NCI-H187 (cell line): ENCODE measurements at places on chromosomes 12 and 14.

DNA sequence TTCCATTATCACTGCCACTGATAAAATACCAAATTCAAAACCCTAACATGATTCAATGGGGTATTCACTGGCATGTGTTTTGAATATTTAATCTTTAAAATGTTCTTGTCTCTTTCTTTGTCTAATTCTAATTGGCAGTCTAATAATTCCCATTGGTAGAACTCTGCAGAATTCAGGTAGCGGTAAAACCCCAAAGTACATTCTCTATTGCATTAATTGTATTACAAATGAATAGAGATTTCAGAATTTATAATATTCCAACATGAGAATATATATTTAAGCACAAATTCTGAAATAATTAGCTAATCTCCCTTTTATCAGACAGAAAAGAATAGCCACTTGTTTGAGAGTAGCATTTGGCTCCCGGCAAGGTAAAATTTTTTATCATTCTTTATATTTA, at the start of gene OR4N5:
Gene OR4N5 (plus strand): TSS at position 301 of the 400 bp plus-strand sequence. CDS start 4,916 bp downstream, outside the sequence.
- no peak for DNase-seq

DNA sequence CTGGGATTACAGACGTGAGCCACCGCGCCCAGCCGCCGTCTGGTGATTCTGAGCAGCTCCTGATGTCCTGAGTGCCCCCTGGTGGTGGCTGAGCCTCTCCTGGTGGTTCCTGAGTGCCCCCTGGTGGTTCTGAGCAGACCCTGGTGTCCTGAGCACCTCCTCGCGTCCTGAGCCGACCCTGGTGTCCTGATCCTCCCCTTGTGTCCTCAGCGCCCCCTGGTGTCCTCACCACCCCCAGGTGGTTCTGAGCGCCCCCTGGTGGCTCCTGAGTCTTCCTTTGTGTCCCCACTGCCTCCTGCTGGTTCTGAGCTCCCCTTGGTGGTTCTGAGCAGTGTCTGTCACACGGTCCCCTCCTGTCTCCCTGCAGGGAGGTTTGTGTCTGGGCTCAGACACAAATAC, 1304.9 kb downstream of the TMEM121 start:
- no peak for DNase-seq

- peak; percentile 31 for DNase-seq
Measured at GRCh38 chr12:54300732-54301427, at the start of gene NFE2. Gene NFE2, minus strand, starts transcription at chr12:54301015. Its CDS starts 5,767 bp downstream, at chr12:54295248.

DNA sequence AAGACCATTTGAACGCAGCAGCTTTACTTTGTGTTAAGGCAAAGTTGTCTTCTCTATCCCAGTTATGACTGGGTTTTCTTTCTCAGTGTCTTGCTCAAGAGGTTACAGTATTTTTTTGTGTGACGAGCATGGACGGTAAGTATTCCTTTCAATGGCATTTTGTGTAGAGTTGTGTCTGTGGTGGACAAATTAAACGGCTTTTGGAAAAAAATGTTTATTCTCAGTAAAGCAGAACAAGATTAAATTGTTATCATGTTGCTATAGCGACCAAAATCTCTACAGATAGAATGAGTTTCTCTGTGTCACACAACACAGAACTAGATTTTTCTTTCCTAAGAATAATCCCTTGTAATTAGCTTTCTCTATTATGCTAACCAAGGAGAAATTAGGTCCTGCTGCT, 417.1 kb downstream of the AEBP2 start:
- DNase-seq = no peak

DNA sequence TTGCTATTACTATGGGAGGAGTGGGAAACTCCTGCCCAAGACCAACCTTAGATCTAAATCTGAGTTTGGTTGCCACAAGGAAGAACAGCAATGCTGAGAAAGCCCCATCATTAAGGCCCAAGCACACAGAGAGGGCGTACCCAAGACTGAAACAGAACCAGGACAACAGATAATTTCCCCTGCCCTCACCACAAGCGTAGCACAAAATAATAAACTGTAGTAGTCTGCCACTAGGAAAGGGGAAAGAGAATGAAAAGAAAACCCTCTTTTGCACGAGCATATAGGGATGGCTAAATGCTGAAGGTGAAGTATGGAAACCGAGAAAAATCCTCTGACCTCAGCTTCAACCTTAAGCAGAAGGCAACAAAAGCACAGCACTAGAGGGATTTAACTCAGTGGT, 76.5 kb upstream of the DHRS4 start:
- DNase-seq = no peak

- DNase-seq = no peak
Measured at GRCh38 chr12:18899162-18899561, 161.2 kb downstream of the CAPZA3 start.

GRCh38 chr12:115172521-115172920, 488.5 kb upstream of the TBX3 start:
- DNase-seq = no peak

DNA sequence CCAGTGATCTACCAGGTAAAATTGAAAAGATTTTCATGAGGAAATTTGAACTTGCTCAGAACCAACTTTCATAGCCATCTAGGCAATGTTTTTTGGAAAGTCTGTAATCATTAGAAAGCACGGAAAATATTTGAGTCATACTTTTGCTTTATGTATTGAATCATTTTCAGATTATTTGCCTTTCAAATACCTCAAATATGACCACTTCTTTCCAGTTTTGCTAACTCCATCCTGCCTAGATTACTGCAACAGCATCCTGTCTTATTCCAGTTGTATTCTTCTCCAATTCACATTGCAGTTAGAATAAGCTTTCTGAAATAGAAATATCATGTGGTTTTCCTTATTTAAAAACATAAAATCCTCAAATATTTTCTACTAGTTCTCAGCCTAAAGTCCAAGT, 239.8 kb upstream of the FAR2 start:
- no peak for DNase-seq

DNA sequence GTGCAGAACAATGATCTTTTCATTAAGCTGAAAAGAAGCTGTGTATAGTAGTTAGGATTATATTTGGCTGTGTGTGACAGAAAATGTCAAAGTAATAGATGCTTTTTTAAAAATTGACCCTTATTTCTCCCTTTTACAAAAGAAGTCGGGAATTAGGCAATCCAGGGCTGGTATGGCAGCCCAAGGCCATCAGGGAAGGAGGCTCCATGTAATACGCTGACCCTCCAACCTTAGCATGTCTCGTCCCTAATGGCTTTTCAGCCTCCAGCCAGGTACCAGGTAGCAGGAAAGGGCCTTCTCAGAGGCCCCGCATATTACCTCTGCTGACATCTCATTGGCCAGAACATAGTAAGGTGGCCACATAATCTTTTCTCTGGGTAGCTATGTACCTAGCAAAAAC, 79.7 kb downstream of the VCPKMT start:
- DNase-seq = no peak

GRCh38 chr12:100138803-100139098, 3.9 kb downstream of the BLTP3B start:
- DNase-seq = no peak

DNA sequence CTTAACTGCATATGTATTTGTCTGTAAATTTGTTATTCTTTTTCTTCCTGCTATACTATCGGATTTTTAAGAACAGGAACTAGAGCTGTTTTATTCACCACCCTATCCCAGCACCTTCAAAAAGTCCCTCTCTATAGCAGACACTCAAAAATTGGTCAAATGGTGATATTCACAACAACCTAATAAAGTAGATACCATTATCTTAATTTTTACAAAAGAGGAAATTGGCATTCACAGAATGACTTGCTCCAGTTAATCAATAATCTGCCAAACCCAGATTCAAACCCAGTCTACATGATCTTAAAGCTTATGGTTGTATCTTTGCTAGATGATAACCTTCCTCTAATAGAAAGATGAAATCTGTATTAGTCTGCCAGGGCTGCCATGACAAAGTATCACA, 426.6 kb downstream of the EGLN3 start:
- no peak for DNase-seq

GRCh38 chr12:95836630-95837239, 22.0 kb upstream of the SNRPF start:
- no peak for DNase-seq

DNA sequence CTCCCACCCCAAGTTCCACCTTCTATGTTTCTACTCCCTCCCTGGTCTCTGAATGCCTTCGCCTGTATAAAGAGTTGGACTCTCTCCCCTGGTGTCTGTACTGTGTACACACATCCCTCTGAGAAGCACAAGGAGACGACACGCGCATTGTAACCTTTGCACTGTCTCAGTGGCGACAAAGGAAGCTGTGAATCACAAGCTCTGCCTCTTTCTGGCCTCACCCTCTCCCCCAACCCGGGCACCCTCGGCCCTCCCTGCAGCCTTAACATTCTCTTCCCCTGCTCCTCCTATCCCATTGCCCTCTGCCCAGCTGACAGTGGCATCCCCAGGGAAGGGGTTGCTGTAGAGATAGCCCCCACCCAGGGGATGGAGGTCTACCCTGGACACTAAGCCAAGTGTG, 2.5 kb upstream of the SMARCD1 start:
- no peak for DNase-seq

GRCh38 chr14:31405106-31405505, 15.2 kb downstream of the HEATR5A start:
- no peak for DNase-seq

GRCh38 chr12:18101043-18101442, 11.1 kb upstream of the RERGL start:
- no peak for DNase-seq

DNA sequence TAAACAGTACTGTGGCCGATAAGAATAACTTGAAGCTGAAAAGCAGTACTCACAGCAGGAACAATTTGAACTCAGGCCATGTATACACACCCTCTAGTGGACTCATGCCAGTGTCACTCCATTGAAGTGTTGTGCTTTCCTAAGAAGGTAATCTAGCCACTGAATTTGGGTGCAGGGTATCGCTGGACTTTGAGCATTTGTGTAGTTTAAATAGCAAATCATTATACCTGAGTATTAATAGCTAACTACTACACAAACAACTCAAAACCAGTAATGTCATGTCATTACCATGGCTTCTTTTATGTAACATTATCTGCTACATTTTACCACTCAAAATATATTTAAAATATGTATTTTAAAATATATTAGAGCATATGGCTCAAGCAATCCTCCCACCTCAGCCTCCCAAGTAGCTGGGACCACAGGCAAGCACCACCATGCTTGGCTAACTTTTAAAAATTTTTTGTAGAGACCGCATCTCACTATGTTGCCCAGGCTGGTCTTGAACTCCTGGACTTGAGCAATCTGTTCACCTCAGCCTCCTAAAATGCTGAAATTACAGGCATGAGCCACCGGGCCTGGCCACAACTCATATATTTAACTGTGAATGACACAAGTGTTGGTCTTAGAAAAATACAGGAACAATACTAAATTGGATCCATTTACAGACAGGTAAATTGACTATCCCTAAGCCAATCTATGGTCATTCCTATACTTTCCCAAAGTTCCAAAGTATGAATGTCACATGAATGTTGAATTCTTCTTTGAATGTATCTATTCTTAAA, 25.6 kb upstream of the ARID4A start:
- no peak for DNase-seq

GRCh38 chr14:93720076-93720815, 68.0 kb downstream of the PRIMA1 start:
- no peak for DNase-seq

DNA sequence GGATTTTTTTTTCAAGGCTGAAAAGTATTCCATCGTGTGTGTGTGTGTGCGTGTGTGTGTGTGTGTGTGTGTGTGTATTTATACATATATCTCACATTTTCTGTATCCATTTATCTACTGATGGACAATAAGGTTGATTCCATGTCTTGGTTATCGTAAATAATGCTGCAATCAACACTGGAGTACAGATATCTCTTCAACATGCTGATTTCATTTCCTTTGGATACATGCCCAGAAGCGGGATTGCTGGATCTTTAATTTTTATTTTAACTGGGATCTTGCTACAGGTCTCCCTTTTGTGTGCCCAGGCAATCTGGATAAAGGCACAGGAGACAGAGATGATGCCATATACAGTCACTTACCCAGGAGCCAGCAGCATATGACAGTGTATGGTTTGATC, 338.1 kb downstream of the SOX5 start:
- DNase-seq = no peak

DNA sequence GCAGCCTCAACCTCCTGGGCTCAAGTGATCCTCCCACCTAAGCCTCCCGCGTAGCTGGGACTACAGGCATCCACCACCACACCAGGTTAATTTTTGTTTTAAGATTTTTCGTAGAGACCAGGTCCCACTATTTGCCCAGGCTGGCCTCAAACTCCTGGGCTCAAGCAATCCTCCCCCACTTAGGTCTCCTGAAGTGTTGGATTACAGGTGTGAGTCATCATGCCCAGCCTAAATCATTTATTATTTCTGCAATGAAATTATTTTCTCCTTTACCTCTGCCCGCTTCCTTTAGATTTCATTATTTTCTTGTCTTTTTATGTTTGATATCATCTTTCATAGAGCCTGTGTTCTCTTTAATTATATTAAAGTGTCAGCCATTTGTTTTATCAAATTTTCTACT, 165.2 kb upstream of the OTX2 start:
- no peak for DNase-seq

DNA sequence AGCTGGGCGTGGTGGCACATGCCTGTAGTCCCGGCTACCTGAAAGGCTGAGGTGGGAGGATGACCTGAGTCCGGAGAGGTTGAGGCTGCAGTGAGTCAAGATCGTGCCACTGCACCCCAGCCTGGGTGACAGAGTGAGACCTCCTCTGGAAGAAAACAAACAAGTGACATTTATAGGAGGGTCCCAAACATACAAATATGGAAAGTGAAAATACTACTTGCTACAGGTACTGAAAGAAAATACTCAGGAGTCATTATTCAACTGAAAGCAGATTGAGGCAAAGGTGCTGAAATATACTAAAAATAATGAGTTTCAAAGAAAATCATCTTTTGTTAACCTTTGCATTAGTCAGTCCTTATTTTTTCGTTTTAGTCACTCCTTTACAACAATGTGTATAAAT, 53.5 kb downstream of the ETV6 start:
- DNase-seq = no peak

- no peak for DNase-seq
Measured at GRCh38 chr14:30993071-30993470, 32.4 kb upstream of the AP4S1 start.

DNA sequence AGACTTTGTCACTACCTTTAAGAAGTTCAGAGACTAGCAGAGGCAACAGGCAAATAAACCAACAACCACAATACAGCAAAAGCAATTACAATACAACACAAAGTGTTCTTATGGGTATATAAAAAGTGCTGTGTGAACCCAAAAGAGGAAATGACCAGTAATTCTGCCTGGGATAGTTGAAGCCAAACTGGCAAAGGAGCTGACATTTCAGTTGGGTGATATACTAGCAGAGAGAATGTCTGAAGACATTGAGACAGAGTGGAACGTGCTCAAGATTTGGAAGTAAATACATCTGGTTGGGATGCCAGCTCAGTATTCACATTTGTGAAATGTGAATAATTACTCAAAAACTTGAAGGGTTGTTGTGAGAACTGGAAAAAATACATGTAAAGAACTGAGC, 80.6 kb upstream of the GTF2A1 start:
- no peak for DNase-seq

GRCh38 chr14:77318006-77318553, 2.6 kb downstream of the POMT2 start:
- no peak for DNase-seq
